ENCODE measurements at places on chromosomes 3 and 15.

GRCh38 chr3:171811295-171811912 is 1.1 kb upstream of the PLD1 start:
- DNase-seq = no peak

GRCh38 chr15:81239190-81239589 is 42.5 kb downstream of the IL16 start:
- no peak for DNase-seq

DNA sequence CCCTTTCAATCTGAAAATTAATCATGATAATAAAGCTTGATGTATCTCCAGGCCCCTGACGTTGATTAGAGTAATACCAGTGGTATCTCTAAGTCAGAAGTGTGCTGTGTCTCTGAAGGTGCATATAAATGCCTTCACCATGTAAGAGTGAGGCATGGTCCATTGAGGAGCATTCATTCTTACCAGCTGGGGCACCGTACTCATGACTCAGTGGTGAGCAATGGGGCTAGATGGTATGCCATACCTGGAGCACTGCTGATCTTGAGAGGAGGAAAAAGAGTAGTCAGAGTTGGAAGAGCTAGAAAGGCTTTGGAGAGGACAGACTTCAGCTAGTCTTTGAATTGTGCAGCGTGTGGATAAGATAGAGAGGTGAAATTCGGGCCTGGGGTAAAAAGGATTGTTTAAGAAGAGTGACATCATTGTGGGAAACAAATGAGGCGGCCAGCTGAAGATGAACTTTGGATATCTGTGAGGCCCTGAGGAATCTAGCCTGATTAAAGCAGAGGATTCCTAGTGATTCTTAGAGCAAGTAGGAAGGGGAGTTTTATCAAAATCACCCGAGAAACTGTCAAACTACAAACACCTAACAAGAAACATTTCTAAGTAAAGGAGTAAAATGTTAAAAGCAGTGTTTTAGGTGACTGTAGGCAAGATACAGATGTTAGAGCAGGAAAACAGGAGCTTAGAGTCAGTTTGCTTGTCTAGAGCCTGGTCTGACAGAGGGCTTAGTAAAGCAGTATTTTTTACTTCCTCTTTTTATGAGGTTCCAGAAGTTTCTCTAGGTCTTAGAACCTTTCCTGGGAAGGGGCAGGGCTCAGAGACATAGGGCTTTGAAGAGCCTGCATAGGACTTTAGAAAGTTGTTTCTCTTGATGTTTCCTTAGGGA is 13.6 kb downstream of the TMOD3 start:
- DNase-seq = no peak

DNA sequence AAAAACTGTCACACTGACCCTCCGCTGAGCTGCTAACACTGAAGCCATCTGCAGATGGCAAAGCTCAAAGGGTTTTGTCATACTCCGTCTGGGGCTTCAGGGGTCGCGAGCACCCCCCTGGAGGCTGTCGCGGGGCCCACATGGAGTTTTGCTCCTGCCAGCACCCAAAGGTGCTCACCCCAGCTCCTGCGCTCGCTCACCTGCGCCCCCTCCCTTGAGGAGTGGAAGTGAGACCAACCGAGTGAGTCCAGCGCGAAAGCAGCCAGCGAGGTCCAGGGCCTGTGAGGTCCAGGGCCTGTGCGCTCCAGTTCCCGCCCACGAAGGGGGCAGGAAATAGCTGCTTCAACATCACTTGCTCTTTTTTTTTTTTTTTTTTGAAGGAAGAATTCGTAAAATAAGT is 208.5 kb downstream of the ROBO2 start:
- DNase-seq = no peak

- DNase-seq = no peak
These were observed 867.1 kb upstream of the GBE1 start for GRCh38 chr3:82628385-82629014.

GRCh38 chr3:163474766-163475165 is 1603.5 kb downstream of the SI start:
- no peak for DNase-seq

GRCh38 chr3:2094941-2095340 is 3.7 kb upstream of the CNTN4 start:
- DNase-seq = no peak

- no peak for DNase-seq
These were observed 133.8 kb upstream of the TMC3 start for GRCh38 chr15:81507831-81508230.

GRCh38 chr3:129226374-129226773 is 23.0 kb upstream of the COPG1 start:
- no peak for DNase-seq

GRCh38 chr3:192710366-192710765 is 17.0 kb downstream of the FGF12 start:
- DNase-seq = no peak

- DNase-seq = no peak
These were observed 727.7 kb upstream of the NECTIN3 start for GRCh38 chr3:110343945-110344344.

GRCh38 chr15:66240240-66240794 is 13.2 kb downstream of the MEGF11 start:
- no peak for DNase-seq

GRCh38 chr3:148955544-148956346 is 35.6 kb upstream of the GYG1 start:
- DNase-seq = peak; percentile 53

- DNase-seq = no peak
These were observed 81.2 kb downstream of the TLE3 start for GRCh38 chr15:70016511-70016994.

DNA sequence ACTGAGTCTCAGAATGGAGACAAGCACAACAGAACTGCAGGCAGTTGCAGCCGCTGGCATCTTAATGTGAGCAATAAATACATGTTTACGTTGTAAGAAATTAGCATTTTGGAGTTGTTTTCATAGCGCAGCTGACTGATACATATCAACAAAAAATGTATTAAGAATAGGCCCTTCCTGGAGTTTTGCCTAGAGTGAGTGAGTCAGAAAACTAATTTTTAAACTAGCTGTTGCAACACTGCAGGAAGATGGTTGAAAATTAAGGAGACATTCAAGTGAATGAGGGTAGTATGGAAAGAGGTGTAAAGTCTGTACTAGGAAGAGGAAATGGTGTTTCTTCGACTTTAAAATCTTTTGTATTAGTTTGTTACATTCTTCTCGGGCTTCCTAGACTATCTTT is 39.6 kb upstream of the TIMP4 start:
- no peak for DNase-seq

DNA sequence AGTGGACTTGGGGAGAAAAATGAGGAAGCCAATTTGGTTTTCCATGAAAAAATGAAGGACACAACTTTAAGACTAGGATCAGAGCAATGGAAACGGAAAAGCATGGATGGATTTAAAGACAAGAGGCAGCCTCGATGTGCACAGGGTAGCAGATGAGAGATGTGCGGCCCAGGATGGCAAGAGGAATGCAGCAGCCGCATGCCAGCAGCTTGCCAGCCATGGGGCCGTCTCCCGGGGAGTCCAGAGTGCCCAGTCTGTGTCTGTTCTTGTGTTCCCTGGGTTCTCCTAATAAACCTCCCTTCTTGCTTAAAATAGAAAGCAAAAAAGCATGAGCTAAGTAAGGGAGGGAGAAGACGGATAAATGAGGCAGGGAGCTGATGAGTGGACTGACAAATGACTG is 68.0 kb upstream of the IQSEC1 start:
- peak; percentile 19 for DNase-seq

- no peak for DNase-seq
These were observed 121.3 kb downstream of the RPLP1 start for GRCh38 chr15:69573815-69574475.

DNA sequence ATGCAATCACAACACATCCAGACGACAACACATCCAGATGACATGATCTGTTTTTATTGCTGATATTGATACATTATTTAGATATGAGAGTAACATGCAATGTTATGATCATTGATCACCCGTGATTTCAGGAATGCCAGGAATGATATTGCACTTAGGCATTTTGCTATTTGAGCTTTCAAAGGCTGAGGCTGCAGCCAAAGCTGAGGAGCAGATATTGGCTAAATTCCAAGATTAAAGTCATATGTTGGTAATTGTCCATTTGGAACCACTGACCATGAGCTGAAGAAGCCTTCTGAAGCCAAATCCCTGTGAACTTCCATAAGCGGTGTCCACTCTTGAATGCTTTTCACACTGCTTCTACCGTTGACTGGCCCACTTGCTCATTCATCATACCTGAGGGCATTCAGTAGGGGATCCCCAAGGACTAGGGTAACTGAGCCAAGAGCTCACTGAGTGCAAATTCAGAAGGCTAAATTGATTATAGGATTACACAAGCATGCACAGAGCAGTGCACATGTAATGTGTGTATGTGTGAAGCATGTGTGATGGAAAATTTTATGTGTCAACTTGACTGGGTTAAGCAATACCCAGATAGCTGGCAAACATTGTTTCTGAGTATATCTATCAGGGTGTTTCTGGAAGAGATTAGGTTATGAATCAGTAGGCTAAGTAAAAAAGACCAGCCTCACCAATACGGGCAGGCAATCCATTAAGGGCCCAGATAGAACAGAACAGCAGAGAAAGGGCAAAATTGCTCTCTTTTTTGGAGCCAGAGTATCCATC is 92.1 kb upstream of the PLAAT1 start:
- DNase-seq = no peak

DNA sequence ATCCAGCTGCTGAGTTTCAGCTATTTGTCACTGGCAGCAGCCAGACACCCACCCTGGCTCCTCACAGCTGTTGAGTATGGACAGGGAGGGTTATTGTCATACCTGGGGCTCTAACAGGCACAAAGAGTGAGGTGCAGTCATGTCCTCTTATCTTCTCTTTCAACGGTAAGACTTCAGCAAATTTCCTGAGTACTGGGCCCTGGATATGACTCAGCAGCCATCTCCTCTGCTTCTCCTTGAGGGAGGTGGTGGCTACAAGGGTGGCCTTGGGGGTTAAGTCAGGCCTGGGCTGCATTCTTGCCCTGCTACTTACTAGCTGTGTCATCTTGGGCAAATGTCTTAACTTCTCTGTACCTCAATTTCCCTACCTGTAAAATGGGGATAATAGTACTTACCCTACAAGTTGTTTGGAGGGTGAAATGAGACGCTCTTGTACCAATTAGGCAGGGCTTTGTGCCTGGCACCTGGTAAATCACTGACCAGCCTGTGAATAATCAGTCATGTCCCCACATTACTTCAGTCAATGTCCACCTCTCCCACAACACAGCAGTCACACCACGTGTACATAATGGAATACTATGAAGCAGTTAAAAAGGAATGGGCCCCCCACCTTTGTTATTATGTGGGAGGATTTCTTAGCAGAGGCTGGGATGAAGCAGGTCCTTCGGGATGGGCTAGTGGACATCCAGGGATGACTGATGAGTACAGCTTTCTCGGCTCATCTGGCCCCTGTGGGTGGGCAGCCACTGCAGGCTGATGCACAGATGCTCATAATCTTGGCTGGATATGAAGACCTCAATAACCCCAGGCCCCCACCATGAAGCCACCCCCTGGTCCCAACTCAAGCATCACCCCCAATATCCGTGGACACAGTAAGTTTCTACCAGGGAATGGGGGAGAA is 528.8 kb downstream of the SHQ1 start:
- DNase-seq = no peak

DNA sequence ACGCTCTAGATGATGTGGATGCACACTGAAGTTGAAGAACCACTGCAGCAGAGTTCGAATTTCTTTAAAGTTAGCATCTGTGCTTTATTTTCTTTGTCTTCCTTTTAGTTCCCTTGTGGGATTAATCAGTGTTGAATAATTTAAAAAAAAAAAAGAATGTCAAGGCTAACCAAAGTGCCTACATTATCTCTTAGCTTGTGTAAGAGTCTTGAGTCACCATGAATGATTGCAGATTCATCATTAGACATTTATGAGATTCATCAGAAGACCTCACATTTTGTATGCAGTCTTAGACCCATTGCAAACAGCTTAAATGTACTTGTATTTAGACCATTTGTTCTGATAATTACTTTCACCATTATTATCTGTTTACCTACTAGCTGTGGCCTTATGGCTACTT is 182.2 kb downstream of the FNDC3B start:
- DNase-seq = no peak

GRCh38 chr15:99181545-99181971 is 67.8 kb downstream of the TTC23 start:
- DNase-seq = no peak

DNA sequence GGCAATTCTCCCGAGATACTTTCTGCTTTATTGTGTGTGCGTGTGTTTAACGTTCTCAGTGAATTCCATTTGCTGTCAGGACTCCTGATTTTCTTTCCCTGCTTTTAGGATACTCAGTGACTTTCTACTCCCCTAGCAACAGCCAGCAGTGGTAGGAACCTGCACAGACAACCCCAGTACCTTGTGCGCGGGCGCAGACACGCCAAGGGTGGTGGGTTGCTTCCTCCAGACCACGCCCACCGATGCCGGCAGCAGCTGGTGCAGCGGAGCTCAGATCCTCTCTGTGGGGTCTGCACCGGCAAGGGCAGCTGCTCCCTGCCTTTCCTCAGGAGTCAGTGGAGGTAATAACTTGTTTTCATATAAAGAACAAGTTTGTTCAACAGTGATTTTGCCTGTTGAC is 225.1 kb upstream of the NDN start:
- DNase-seq = peak; percentile 23

DNA sequence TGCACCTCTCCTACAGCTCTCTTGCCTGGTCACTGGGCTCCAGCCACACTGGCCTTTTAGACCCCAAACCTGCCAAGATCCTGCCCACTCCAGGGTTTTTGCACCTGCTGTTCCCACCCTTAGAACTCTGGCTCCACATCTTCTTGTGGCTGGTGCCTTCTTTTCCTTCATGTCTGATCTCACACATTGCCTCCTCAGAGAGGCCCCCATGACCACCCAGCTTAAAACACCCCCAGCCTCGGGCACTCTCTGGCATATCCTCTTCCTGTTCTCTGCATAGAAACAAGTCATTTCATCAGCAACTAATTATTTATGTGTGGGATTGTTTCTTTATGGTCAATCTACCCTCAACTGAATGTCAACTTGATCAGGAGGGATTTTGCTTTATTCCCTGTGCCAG is 14.0 kb upstream of the AMOTL2 start:
- DNase-seq = no peak

- no peak for DNase-seq
These were observed 4.9 kb downstream of the NT5DC2 start for GRCh38 chr3:52528586-52529375.

DNA sequence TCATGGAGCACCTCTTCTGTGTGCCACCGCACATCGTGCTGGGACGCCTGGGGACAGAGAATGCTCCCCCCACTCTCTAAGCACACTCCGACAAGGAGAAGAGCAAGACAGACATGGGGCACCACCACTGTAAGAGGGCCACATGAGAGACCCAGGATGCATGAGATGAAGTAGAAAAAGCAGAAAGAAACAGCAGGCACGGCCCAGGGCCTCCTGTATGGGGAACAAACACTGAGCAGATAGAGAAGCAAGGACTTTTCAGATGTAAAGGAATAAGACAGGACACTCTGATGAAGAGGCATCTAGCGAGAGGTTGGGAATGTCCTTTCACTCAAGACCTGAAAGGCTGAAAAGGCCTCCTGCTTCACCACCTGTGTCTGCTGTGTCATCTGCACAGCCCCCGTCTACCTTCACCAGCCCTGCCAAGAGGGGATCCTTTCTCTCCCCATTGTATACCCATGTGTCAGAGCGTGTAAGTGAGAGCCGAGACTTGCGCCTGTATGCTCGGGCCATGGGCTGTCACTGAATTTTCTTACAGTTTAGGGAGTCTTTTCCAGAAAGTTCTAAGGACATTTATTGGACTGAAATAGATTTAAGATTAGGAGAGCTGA is 125.6 kb downstream of the LRRK1 start:
- peak; percentile 9 for DNase-seq
